Memory B cell (primary cell): ENCODE measurements at places on chromosomes 11 and 22.

DNA sequence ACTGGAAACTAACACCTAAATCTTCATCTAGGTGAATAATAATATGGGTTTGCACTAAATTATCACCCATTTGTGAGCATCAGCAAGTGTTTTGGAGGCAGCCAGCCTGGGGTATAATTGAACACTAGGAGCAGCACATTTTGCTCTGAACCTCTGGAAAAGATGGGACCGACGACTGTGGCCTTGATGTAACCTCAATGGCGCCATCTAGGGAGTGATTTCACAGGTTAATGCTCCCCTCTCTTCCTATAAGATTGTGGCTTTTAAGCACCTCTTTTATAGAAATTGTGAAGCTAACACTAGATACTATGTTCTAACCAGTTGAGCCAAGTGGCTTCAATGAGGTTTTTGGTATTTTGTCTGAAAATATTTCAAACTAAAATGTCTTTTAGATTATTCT, 203.7 kb downstream of the NELL1 start:
- H3K4me1 ChIP-seq, result no peaks in the 10 kb centered on the region
- no peak overlapping the region for H3K27ac ChIP-seq
- H3K27me3 ChIP-seq, result no peaks in the 10 kb centered on the region
- no peaks in the 10 kb centered on the region for H3K36me3 ChIP-seq
- H3K4me3 ChIP-seq, result no peak overlapping the region

DNA sequence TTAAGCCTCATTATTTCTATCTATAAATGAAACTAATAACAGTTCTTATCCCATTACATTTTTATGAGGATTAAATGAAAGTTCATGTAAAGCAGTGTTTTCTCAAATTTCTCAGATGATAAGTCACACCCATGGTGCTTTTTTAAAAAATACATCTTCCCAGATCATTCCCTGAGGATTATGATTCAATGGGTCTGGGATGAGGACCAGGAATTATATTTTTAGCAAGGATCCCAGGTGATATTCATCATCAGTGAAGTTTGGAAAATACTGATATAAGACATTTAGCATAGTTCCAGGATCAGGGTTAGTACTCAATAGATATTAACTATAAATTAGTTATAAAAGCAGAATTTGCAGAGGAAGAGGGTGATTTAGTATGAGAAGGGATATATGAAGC, 89.1 kb downstream of the BBOX1 start:
- no peaks in the 10 kb centered on the region for H3K4me1 ChIP-seq
- H3K27me3 ChIP-seq, result peaks cover 5% of the 10 kb centered on the region
- no peak for DNase-seq
- H3K36me3 ChIP-seq, result no peaks in the 10 kb centered on the region

DNA sequence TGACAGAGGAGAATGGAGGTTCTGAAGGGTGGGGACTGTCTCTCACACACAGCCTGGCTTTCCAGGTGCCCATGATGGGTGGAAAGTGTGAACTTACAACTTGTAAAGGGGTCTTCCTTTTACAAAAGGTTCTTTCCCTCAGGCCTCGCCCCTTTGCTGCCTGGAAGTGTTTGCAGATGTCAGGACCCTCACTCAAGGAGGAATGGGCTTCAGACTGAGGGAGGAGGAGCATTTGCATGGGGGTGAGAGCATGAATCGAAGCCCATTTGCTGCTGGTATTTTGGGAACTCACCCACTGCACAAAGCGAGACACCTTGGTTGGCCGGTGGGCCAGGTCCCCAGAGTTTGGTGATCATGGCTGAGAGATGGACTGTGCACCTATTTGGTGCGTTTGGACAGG, 25.1 kb downstream of the MPPED1 start:
- no peaks in the 10 kb centered on the region for H3K36me3 ChIP-seq
- no peaks in the 10 kb centered on the region for H3K4me1 ChIP-seq
- H3K27ac ChIP-seq, result no peak overlapping the region
- H3K4me3 ChIP-seq, result no peak overlapping the region
- no peak for DNase-seq

GRCh38 chr22:29475550-29475949, 4.5 kb upstream of the NEFH start:
- H3K4me1 ChIP-seq, result peaks cover 40% of the 10 kb centered on the region
- H3K36me3 ChIP-seq, result no peaks in the 10 kb centered on the region
- peak; percentile 74 for DNase-seq
- peak overlapping the region; percentile 8 for H3K27ac ChIP-seq
- H3K4me3 ChIP-seq, result peak overlapping the region; percentile 83
- H3K27me3 ChIP-seq, result peaks cover 22% of the 10 kb centered on the region

GRCh38 chr11:79101656-79102055, 339.2 kb downstream of the TENM4 start:
- no peak overlapping the region for H3K4me3 ChIP-seq
- no peak overlapping the region for H3K27ac ChIP-seq
- no peaks in the 10 kb centered on the region for H3K36me3 ChIP-seq

DNA sequence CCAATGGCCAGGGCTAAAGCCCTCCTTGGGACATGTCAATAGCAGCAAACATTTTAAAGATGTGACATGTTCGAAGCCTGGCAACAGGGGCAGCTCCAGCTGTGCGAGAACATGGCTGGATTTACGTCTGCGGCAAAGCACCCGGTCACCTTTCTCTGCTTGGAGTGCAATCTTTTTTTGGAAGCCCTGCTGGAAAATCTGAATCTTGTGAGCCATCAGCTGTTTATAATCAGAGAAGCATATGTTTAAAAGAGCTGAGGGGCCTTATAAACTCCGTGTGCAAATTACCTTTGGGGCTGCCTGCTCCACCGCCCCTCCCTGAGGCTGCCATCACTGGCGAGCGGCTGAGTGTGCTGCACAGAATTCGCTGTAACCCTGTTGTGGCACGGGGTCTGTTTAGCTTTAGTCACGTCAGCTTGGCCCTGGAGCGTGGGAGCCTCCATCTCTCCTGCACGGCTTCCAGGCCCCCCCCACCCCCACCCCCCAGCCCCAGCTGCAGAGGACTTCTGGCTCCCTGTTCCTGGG, 9.0 kb upstream of the KCNQ1OT1 start:
- peaks cover 9% of the 10 kb centered on the region for H3K4me1 ChIP-seq
- DNase-seq, result no peak
- H3K36me3 ChIP-seq, result peaks cover 32% of the 10 kb centered on the region
- H3K27ac ChIP-seq, result no peak overlapping the region
- H3K27me3 ChIP-seq, result no peaks in the 10 kb centered on the region

- no peak overlapping the region for H3K4me3 ChIP-seq
- peaks cover 16% of the 10 kb centered on the region for H3K4me1 ChIP-seq
- H3K27me3 ChIP-seq, result peaks cover 2% of the 10 kb centered on the region
- no peak for DNase-seq
- H3K27ac ChIP-seq, result no peak overlapping the region
Measured at GRCh38 chr11:35337136-35337913, 82.0 kb downstream of the SLC1A2 start.

- no peak within 1 kb of the TSS for H3K27ac ChIP-seq
- peak within 1 kb of the TSS; percentile 39 for H3K4me3 ChIP-seq
- H3K4me1 ChIP-seq, result peaks cover 5% of the 10 kb centered on the region
- peaks cover 17% of the 10 kb centered on the region for H3K27me3 ChIP-seq
Measured at GRCh38 chr11:101129203-101129943, at the start of gene PGR. TSS of gene PGR (minus strand) at chr11:101129813. CDS start at chr11:101129070, 743 bp downstream.

DNA sequence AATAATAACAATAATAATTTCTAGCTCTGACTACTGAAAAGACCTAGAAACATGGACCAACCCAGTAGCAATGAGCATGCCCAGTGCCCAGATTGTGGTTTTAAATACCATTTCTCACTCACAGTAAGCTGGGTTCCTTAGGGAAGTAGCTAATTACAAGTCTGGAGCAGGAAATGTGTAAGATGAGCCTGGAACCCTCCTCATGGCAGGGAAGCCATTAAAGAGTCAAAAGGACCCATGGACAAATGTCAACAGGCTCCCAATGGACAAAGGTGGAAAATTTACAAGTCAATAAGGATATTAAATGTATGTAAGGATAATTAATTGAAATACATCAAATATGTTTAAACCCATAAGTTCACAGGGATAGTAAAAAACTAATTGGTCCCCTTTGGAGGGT, 10.6 kb upstream of the CSNK2A3 start:
- H3K27me3 ChIP-seq, result peaks cover 3% of the 10 kb centered on the region
- no peaks in the 10 kb centered on the region for H3K36me3 ChIP-seq
- no peak overlapping the region for H3K27ac ChIP-seq
- no peak for DNase-seq
- no peaks in the 10 kb centered on the region for H3K4me1 ChIP-seq

- H3K36me3 ChIP-seq, result peaks cover 10% of the 10 kb centered on the region
- H3K27me3 ChIP-seq, result no peaks in the 10 kb centered on the region
- no peak overlapping the region for H3K27ac ChIP-seq
- no peak overlapping the region for H3K4me3 ChIP-seq
Measured at GRCh38 chr22:46649141-46650077, 29.2 kb downstream of the GRAMD4 start.

GRCh38 chr11:36070954-36071330, 127.1 kb downstream of the LDLRAD3 start:
- H3K4me1 ChIP-seq, result no peaks in the 10 kb centered on the region
- no peak overlapping the region for H3K27ac ChIP-seq
- H3K27me3 ChIP-seq, result peaks cover 14% of the 10 kb centered on the region

DNA sequence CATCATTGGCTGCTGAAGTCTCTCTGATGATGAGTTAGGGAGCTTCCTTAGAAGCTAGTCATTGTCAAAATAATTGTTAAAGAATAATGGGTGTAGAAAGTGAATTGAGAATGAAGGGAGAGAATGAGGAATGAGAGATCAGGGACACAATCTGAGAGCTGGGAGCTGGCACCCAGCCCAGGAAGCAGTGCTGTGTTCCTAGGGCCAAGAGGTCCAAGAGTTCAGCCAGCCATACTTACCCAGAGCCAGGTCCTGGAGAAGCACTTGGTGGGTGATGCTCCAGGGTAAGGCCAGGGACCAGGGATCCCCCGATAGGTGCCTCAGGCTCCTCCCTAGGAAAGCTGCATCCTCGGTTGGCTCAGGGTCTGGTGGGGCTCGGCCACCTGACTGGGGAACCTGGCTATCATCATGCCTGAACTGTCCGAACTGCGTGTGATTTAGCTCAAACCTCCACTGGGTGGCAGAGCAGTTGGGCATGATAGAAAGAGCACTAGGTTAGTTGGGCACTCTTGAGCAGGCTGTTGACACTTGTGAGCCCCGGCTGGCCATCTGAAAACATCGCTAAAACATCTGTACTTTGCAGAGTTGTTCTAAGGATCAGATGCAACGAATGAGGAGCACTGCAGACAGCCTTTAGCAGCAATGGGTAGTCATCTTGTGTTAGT, 123.9 kb upstream of the NCAM1 start:
- DNase-seq, result no peak
- H3K27ac ChIP-seq, result no peak overlapping the region
- H3K36me3 ChIP-seq, result no peaks in the 10 kb centered on the region
- H3K4me3 ChIP-seq, result no peak overlapping the region
- H3K4me1 ChIP-seq, result no peaks in the 10 kb centered on the region

DNA sequence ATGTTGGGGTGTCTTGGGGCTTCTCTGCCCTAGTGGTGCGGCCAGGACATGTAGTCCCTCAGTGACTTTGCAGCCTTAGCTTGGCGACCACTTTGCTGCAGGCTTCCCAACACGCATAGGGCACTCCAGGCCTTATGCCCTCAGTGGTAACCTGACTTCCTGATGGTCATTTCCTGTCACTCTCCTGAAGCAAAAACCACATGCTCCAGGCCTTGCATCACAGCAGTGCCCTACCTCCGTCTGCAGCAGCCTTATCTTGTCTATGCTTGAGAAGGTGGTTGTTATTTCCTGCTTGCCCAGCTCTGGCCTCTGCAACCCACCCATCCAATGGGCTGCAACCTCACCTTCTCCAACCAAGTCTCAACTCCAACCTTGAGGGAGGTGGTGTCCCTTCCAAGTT, 33.4 kb upstream of the PISD start:
- H3K4me1 ChIP-seq, result no peaks in the 10 kb centered on the region
- no peak for DNase-seq
- peaks cover 28% of the 10 kb centered on the region for H3K36me3 ChIP-seq
- H3K27me3 ChIP-seq, result no peaks in the 10 kb centered on the region
- H3K27ac ChIP-seq, result peak overlapping the region; percentile 14
- no peak overlapping the region for H3K4me3 ChIP-seq

DNA sequence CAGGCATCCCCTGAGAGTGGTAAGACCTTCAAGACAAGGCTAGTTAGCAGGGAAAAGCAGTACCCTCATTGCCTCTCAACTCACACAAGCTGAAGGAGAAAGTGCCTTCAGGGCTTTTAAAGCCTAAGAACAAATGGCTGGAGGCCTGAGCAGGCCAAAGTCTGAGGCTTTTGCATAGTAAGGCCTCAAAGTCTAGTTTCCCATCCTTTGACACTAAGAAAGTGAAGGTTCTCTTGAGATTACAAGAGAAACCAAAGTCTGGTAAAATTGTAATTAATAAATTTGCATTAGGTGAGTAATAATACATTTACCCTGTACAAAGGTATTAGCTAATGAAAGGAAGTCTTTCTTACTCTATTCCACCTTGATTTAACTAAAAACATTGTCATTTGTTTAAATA, 47.0 kb upstream of the CCDC89 start:
- no peak overlapping the region for H3K27ac ChIP-seq
- H3K4me1 ChIP-seq, result no peaks in the 10 kb centered on the region
- DNase-seq, result no peak
- no peaks in the 10 kb centered on the region for H3K36me3 ChIP-seq

GRCh38 chr22:44436736-44437135, 61.3 kb downstream of the RTL6 start:
- no peak for DNase-seq
- H3K4me1 ChIP-seq, result peaks cover 2% of the 10 kb centered on the region
- no peak overlapping the region for H3K4me3 ChIP-seq
- no peaks in the 10 kb centered on the region for H3K36me3 ChIP-seq

DNA sequence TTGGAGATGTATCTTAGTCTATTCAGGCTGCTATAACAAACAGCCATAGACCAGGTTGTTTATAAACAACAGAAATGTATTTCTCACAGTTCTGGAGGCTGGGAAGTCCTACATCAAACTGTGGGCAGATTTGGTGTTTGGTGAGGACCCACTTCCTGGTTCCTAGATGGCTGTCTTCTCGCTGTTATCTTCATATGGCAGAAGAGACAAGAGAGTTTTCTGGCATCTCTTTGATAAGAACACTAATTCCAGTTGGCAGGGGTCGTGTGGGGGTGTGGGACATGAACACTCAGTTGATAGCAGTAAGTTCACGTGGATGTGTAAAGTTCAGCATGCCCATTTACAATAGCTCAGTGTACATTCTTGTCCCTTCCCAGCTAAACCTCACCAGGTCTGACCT, 41.3 kb upstream of the HMGXB4 start:
- peaks cover 2% of the 10 kb centered on the region for H3K36me3 ChIP-seq
- peaks cover 13% of the 10 kb centered on the region for H3K27me3 ChIP-seq
- H3K27ac ChIP-seq, result no peak overlapping the region
- H3K4me3 ChIP-seq, result no peak overlapping the region

GRCh38 chr11:67646535-67647336, 3.8 kb downstream of the ACY3 start:
- no peak for DNase-seq
- H3K4me1 ChIP-seq, result peaks cover 42% of the 10 kb centered on the region
- peak overlapping the region; percentile 17 for H3K27ac ChIP-seq

DNA sequence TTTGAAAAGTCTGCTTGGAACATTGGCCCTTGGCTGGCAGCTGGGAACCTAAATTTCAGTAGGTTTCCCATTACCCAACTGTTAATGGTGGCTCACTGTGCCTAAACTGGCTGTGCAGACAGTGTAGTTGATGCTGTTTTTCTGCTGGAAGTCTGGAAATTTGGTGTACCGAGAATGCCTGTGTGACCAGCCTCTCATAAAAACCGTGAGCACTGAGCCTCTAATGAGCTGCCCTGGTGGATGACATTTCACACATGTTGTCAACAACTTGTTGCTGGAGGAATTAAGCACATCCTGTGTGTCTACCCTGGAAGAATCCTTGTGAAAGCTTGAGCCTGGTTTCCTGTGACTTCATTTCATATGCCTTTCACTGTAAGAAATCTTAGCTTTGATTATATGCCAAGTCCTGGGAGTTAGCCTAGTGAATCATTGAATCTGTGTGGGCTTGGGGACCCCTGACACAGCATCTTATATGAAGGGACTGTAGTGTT, 131.1 kb downstream of the LDLRAD3 start:
- H3K27ac ChIP-seq, result no peak overlapping the region
- H3K36me3 ChIP-seq, result no peaks in the 10 kb centered on the region
- H3K27me3 ChIP-seq, result peaks cover 15% of the 10 kb centered on the region
- H3K4me3 ChIP-seq, result no peak overlapping the region
